Pericardium fibroblast (primary cell): ENCODE measurements at places on chromosomes 3 and 15. TPM values are rescaled to one million over a fixed set of nuclear protein-coding genes. Genes with fewer than 3 reads are reported as not detected.

C3orf85 gene
- total RNA-seq, result not detected in 2 replicates

NR1I2 gene
- total RNA-seq, result not detected in 2 replicates

CFAP100 gene
- not detected in 2 replicates for total RNA-seq

POPDC2 gene
- 0.09 and 0.12 TPM in 2 replicates for total RNA-seq
